ENCODE measurements at places on chromosomes 5 and 9. TPM values are rescaled to one million over a fixed set of nuclear protein-coding genes. Genes with fewer than 3 reads are reported as not detected.
A peak's percentile ranks its signal among the peaks of the same experiment; 100 is the strongest.

DNA sequence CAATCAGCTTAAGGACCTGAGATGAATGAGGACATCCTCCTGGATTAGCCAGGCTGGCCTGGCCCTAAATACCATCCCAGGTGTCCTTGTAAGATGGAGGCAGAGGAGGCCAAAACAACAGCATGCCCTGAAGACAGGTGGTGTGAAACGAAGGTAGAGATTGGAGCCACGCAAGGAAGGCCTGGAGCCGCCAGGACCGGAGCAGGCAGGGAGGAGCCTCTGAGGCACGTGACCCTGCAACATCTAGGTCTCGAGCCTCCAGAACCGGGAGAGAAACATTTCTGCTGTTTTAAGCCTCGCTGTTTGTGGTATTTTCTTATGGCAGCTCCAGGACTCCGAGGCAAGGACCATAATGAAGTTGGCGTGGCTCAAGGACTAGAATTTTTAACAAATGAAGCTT is 9.7 kb upstream of the COL5A1 start:
- no peak for DNase-seq

DNA sequence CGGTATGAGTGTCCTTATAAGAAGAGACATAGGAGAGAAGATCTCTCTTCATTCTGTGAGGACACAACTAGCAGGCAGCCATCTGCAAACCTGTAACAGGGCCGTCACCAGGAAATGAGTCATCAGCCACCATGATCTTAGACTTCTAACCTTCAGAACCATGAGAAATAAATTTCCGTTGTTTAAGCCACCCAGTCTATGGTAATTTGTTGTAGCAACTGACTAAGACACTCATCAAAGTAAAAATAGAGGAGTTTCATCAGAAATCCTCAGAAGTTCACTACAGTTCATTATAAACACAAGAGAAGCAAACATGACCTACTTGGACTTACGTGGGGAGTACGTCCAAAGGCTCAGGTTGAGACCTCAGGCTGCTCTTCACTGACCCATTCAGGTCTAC is 357.7 kb downstream of the SEMA5A start:
- no peak for DNase-seq

GRCh38 chr5:126438267-126438666 is 15.1 kb downstream of the GRAMD2B start:
- DNase-seq, result no peak

DNA sequence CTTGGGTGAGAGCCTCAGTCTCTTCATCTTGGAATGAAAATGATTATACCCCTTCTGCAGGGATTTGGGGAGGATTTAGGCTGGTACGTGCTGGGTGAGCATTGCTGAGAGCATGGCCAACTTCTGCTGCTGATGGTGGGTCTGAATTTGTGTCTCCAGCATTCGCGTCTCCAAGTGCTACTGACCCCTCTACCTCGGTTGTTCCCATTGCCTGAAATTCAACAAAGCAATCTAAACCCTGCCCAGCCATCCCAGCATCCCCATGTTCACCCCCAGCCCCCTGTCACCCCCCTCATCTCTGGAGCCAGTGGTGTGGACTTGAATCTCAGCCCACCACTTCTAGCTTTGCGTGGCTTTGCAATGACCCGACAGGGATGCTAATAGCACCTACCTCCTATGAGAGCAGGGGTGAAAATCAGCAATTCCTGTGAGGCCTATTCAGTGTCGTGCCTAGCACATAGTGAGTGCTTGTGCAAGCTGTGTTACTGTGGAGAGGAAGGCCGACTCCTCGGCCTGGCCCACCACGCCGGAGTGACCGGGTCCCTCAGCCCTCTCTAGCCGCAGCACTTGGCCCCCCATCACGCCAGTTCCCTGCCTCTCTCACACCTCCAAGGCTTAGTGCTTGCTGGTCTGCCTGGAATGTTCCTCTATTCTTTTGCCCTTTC is 43.4 kb upstream of the SH3PXD2B start:
- no peak for DNase-seq

DNA sequence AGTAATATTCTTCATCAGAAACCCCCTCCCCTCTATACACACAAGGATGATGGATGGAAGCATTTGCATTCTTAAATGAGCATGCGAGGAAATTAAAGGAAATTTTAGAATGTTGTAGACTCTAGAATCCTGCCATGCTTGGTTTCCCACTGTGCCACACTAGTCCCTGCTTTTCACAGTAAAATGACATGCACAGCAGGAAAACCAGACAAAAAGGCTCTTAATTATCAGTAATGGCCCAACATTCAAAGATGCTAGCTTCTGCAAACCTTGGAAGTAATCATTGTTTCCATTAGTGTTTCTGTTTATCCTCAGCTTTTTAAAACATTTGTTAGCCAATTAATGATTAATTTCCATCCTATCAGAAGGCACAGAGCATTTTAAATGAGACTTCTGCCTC is 255.8 kb downstream of the SLCO4C1 start:
- no peak for DNase-seq

GRCh38 chr9:84738353-84738752 is 68.8 kb downstream of the NTRK2 start:
- DNase-seq, result no peak

DNA sequence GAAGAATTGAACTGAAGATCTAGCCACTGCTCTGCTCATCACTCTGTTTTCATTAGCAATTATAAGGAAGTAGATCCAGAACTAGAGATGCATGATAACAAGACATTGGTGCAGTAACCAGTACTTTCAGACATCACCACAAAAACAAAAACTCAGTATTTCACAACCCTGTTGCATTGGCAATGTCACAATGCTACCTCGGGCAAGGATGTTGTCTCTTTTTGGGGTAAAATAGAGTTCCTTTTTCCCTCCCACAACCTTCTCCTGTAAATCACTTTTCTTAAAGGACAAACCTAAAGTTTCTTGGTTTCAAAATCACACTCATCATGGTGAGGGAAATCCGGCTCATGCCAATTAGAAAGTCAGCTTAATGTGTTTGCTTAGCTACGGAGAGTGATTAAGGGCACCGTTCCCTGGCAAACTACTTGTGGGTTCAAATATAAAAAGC is 420.1 kb upstream of the MEF2C start:
- DNase-seq, result no peak

DNA sequence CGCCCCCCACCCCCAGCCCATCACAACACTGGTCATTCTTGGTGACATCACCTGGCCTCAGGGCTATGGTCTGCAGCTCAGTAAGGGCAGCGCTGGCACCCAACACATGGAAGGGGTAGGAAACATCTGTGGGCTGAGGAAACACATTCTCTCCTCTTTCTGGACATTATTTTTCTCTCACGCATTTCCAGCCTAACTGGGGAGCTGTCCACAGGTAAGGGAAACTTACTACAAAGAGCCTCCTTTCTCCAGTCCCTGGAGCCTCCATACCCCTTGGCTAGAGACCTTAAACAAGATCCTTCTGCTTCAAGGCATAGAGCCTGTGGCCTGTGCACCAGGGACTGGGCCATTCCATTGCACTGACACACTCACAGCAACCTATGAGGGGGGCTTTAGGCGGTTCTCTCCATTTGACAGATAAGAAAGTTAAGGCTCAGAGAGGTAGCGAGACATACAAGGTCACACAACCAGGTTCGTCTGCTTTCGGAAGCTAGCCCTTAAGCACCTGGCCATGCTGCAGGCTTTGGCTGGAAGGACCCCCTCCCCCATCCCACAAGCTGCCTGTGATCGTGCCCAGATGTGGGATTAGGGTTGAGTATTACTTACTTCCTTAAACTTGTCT is 40.7 kb downstream of the CXXC5 start:
- DNase-seq, result no peak

GRCh38 chr9:72524820-72525540 is 3.6 kb downstream of the TMC1 start:
- no peak for DNase-seq

DNA sequence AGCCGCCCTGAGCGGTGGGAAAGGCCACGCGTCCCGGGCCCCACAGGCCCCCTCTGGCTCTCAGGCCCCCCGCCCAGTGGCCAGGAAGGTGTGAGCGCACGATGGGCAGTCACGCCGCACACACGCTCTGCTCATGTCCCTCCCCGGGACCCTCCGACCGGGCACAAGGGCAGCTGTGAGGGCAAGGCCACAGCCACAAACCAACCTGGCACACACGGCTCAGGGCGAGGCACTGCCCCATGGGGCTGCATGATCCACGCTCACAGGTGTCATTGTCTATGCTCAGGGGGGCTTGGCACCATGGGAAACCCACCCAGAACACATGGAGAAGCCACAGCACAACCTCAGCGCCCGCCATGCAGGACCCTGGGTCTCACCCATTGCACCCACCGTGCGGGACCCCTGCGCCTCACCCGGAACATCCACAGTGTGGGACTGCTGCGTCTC is 51.3 kb downstream of the SLC12A7 start:
- peak; percentile 61 for DNase-seq

GRCh38 chr9:4317205-4317604 is 17.3 kb upstream of the GLIS3 start:
- DNase-seq, result no peak

GRCh38 chr5:159198063-159199036 is 11.0 kb downstream of the RNF145 start:
- no peak for DNase-seq

DNA sequence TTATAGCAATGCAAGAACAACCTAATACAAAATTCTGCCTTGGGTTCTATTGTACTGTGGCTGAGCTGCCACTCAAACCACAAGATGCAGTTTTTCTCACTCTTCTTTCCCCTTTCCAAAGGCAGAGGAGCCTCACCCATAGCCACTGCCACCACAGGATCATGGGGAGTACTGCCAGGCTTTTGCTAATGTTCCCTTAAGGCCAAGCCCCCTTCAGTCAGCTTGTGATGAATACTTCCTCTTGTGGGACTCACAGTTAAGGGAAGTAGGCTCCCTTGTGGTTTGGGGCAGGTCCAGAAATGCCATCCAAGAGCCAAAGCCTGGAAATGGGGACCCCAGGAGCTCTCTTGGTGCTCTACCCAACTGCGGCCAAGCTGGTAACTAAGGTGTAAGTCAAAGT is 258.7 kb downstream of the SPATA31D1 start:
- no peak for DNase-seq

GRCh38 chr9:88651682-88652633 is 117.0 kb downstream of the NXNL2 start:
- peak; percentile 89 for DNase-seq

GRCh38 chr9:17380126-17380861 is 198.6 kb upstream of the SH3GL2 start:
- DNase-seq, result no peak

DNA sequence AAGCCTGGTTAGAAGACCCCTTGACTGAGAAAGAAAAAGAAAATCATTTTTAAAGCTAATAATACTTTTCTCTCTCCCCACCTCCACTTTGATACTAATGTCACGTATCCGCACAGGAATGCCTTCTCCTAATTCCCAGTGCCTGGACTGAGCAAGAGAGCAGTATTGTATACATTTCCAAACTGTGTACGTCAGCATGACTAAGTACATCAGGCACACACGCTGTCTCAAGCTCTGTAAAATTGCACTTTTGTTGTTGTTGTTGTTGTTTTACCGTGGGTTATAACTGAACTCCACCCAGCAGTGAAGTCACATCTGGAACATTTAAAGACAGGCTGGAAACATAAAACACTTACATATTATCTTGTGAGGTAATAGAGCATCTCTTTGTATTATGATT is 407.6 kb downstream of the DNAH5 start:
- no peak for DNase-seq

DNA sequence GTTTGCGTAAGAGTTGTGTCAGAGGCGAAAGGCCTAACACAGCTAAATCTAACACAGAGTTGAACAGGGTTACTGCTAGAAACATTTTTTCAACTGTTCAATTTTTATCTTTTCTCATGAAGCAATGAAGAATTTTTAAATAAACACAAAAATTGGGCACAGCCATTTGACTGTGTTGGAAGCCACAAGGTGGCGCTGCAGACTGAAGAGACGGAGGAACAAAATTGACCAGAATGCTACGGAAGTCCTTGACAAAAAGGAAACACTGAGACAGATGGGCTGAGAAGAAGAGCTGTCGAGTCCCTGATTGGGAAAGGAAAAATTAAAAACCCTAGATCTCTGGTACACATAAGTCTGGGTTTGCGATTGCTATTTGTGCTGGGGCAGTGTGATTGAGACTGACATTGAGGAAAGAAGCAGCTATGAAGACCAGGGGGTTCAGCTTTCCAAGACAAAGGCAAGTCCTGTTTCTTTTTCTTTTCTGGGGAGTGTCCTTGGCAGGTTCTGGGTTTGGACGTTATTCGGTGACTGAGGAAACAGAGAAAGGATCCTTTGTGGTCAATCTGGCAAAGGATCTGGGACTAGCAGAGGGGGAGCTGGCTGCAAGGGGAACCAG is at the start of gene PCDHB9:
TSS of gene PCDHB9 (plus strand) at position 265 of the 616 bp plus-strand sequence. CDS start at position 423, 158 bp downstream.
- DNase-seq, result no peak

DNA sequence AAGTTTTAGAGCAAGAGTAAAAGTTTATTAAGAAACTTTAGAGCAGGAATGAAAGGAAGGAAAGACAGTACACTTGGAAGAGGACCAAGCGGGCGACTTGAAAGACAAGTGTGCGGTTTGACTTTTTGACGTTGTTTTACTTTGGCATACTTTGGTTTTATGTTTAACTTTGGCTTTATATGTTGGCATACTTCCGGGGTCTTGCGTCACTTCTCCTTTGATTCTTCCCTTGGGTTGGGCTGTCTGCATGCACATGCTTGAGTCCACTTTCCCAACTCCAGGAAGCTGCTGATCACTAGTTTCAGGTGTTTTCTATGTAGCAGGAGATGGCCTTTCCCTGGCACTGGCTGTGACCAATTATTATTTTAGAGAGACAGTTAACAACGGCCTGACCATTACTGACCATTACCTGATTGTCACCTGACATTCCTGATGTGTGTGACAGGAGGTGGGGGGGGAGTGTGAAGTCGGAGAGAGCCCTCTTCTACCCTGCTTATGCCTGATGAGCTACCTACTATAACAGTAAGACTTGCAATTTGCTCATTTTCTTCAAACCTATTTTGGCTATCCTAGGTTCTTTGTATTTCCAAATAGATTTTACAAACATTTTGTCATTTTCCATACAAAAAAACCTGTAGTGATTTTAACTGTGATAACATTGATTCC is 45.5 kb downstream of the TNFSF8 start:
- DNase-seq, result no peak

GRCh38 chr5:143329843-143330242 is 73.6 kb downstream of the NR3C1 start:
- DNase-seq, result no peak

GRCh38 chr5:139638090-139638735 is 9.9 kb upstream of the CXXC5 start:
- peak; percentile 89 for DNase-seq

GRCh38 chr9:128375865-128376264 is 4.7 kb downstream of the URM1 start:
- no peak for DNase-seq

- DNase-seq, result no peak
Observed at GRCh38 chr9:86238861-86239770, 20.3 kb downstream of the C9orf153 start.

- DNase-seq, result no peak
Observed at GRCh38 chr9:127114606-127115005, 7.8 kb downstream of the ANGPTL2 start.

- no peak for DNase-seq
Observed at GRCh38 chr5:98941131-98941883, 12.5 kb upstream of the CHD1 start.

The LRSAM1 gene
- 52.0 TPM for total RNA-seq

The SLC6A7 gene
- not detected for total RNA-seq

The PKD2L2 gene
- 0.81 TPM for total RNA-seq

The CAMK2A gene
- 17.0 TPM for total RNA-seq

The NUTM2F gene
- not detected for total RNA-seq

The SIGMAR1 gene
- 25.6 TPM for total RNA-seq

The ANKRD34B gene
- not detected for total RNA-seq

The PCDH12 gene
- 10.4 TPM for total RNA-seq

The PCDHB15 gene
- 5.8 TPM for total RNA-seq

The TCOF1 gene
- 17.8 TPM for total RNA-seq

The SLC24A2 gene
- total RNA-seq, result 0.14 TPM

All from Right ventricle myocardium inferior (tissue), 1 donor.